CD4-positive, alpha-beta T cell treated with Interleukin-17A for 1 hour (primary cell): ENCODE measurements at places on chromosomes 2 and 18.

DNA sequence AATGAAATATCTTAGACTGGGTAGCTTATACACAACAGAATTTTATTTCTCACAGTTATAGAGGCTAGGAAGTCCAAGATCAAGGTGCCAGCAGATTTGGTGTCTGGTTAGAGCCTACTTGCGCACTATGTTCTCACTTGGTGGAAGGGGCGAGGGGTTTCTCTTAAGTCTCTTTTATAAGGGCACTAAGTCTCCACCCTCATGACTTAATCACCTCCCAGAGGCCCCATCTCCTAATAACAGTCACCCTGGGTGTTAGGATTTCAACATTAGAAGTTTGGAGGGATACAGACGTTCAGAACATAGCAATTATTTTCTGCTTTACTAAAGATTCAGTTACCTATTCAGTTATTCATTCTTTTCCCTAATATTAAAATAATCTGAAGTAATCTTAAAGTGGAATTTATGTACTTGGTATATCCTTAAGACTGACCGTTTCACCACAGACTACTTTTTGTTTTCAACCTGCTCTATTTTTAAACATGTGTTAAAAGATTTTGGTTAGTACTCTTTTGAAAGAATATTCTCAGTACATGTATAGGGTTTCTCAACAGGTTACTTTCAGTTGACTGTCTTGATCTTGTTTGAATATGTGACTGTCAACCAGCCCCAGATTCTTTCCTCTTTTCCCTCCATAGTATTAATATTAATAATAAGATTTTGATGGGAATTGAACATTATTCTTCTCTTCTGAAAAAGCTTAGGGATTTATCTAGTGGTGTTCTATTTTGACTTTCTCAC lies 130.0 kb downstream of the TAF4B start:
- no peak for DNase-seq

- DNase-seq: no peak
These were observed 820 bp upstream of the SH3BP4 start for GRCh38 chr2:234950730-234951663.

DNA sequence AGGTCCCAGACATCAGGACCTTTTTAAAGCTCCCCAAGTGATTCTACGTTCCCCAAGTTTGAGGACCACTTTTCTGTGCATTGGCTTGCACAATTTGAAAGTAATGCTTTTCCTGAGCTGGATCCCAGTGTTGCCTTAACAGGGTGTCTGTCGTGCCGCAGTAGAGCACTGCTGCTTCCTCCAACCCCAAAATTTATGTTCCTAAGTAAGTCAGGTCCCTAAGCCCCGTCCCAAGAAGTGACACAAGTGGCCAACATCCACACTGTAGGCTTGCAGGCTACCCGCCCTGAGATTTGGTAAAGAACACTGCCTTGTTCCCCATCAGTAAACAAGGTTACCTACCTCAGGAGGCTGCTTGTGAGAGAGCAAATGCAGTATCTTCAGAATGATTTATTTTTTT lies 2.0 kb downstream of the SFT2D3 start:
- DNase-seq: no peak

- no peak for DNase-seq
These were observed 28.8 kb upstream of the SIX3 start for GRCh38 chr2:44912660-44913059.

- DNase-seq: no peak
These were observed 554.4 kb upstream of the MEX3C start for GRCh38 chr18:51751901-51752300.

- DNase-seq: no peak
These were observed 18.3 kb upstream of the FAM98A start for GRCh38 chr2:33617401-33617800.
